ENCODE measurements at places on chromosomes 6 and 20.

- DNase-seq, result no peak
Observed at GRCh38 chr6:108469316-108469715, 91.4 kb upstream of the FOXO3 start.

- no peak for DNase-seq
Observed at GRCh38 chr20:47479506-47479905, 22.2 kb upstream of the NCOA3 start.

- no peak for DNase-seq
Observed at GRCh38 chr6:15905488-15906419, 223.1 kb upstream of the MYLIP start.

DNA sequence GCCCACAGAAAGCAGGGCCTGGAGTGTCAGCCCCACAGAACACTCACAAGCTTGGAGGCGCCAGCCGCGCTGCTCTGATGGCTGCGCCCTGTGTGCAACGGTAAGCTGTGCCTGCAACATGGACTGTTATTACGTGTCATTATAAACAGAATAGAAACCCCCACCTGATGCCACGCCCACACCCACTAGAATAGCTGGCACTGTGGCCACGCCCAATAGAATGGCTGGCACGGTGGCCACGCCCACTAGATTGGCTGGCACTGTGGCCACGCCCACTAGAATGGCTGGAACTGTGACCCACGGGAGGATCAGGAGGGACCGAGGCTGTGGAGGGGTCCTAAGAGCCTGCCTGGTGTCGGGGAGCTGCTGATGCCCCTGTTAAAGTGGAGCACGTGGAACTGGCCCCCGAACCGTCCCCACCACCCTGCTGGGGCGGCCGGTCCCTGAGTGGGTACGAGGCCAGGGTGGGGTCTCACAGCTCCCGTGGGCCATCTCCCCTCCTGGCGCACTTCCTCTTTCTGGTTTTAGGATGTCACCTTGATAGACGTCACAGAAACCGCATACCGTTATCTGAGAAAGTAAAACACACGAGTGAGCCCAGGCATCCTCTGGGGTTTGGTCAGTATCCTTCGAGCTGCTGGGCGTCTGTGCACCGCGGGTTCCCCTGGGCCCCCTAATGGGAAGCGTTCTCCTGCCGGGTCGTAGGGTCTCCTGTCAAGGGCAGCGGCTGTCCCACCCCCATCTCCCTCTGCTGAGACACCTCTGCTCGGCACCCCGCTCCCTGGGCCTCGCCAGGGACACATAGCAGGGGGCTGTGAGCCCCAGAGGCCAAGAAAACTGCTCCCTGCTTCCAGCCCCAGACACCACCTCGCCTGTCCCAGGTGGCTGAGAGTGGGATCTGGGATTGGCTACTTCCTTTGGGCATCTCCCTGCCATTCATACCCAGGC, 25.4 kb downstream of the SLC17A9 start:
- DNase-seq, result peak; percentile 77

DNA sequence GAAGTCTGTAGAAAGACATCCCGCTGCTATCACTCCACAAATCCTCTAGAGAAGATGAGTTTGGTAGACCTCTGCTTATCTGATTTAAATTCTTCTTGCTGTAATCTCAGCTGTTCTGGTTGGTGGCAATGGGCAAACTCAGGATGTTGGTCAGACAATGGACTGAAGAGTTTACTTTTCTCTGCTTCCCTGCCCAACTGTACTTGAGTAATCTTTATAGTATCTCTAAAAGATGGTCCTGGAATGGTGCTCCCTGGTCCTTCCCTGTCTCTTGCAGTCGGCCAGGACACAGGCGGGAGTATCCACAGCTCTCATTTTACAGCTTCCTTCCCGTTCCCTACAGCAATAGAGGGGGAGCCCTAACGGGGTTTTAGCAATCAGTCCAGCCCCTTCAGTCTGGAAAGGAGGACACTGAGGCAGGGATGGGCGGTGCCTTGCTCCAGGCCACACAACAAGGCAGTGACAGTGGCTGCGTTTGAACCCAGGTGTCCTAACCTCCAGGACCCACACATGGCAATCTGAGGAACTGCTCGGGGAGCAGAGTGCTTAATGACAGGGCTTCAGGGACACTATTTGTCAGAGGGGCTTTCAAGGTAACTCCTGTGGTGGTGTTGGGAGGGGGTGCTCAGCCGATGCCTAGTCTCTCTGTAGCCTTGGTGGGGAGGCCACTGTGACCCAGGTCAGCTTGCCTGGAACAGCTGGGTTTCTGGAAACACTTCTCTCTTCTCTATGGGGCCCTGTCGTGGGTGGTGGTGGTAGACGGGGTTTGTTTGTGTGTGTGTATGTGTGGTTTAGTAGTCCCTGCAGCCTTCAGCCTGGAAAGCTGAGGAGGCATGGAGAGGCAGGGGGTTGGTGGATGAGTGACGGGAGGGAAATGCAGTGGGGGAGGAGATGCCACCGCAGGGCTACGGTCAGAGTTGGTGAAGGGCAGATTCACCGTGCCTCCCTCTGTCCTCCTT, 9.5 kb upstream of the VEGFA start:
- DNase-seq, result no peak

DNA sequence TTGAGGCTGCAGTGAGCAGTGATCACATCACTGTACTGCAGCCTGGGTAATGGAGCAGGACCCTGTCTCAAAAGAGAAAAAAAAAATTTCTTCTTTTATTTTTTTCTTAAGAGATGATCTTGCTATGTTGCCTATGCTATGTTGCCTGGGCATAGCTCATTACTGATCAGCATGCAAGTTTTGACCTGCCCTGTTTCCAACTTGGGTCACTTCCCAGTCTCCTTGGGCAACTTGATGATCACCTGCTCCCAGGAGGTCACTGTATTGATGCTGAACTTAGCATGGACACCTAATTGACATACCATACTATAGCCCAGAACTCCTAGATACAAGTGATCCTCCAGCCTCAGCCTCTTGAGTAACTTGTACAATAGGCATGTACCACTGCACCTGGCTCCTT, 30.7 kb upstream of the NANP start:
- no peak for DNase-seq

GRCh38 chr20:53699906-53700305, 106.3 kb upstream of the ZNF217 start:
- DNase-seq, result no peak

DNA sequence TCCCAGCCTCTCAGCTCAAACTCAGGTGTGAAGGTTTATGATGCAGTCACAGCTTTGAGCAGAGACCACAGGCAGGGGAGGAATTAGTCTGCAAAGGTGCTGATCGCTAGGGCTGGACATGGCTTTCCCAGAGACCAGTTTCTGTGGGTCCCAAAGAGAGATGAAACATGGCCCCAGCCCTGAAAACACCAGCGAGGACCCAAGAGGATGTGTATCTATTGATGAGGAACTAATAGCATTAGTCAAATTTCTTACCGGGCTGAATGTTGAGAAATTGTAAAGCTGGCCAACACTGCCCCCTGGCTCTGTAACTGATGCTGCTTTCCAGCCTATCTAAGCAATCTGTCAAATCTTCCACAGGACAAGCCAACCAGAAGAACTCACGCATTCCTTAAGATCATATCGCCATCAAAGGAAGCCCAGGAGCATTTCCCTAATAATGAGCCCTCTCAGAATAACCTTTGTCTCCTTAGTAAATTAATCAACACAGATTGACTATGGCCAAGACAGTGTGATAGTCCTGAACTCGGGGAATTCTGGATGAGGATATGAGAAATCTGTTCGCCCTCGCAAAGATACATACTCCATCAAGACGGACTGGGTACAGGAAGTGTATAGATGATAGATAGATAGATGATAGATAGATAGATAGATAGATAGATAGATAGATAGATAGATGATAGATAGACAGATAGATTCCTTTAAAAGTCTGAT, 7.8 kb upstream of the ACSS1 start:
- peak; percentile 48 for DNase-seq

DNA sequence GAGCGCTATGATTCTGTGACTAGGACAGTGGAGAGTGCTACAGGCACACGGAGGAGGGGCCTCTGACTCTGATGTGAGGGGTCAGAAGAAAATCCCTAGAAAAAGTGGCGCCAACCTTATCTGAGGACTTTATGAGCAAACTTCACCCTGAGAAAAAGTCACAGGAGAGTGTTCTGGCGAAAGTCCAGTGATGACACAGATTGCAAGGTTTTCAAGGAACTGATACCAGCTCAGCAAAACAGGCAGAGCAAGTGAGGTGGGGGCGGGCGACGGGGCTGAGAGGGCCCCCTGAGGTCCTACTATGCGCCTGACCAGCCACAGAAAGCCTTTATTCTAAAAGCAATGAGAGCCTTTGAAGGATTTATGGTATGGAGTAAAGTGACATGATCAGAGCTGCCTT, 73.3 kb downstream of the SLC22A23 start:
- DNase-seq, result no peak

DNA sequence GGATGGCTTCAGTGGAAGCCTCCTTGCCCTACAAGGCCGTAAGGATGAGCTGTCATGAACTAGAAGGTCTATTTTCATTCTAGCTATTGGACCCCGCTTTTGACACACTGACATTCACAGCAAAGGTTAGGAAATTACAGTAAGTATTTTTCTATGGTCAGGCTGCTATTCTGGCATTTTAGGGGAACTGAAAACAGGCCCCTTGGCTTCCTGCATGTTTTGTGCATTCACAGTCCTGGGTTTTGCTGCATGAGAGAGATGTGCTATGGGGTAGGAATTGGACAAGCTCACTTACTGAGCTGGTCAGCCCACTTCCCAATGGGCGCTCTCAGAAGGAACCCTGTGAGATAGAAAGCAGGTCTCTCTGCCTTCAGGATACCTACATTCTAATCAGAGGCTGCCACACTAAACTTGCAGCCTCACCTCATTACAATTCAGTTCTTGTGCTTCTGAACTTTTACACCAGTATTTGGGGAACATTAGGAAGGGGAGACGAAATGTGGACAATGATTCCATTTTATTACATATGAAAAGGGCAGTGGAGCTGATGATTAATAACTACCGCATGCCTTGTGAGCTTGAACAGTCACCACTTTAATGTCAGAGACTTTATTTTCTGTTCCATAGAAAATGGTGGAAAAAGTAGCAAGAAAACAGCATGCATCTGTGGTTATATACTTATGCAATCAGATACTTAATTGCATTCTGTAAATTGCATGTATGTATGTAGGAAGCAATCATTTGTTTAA, 86.6 kb upstream of the TAB2 start:
- no peak for DNase-seq

- peak; percentile 68 for DNase-seq
Observed at GRCh38 chr20:50794846-50795634, at the start of gene BCAS4. Gene BCAS4 (plus strand): TSS chr20:50795061. CDS start chr20:50795084, 23 bp downstream.

- no peak for DNase-seq
Observed at GRCh38 chr6:80468398-80468797, 361.9 kb downstream of the BCKDHB start.

DNA sequence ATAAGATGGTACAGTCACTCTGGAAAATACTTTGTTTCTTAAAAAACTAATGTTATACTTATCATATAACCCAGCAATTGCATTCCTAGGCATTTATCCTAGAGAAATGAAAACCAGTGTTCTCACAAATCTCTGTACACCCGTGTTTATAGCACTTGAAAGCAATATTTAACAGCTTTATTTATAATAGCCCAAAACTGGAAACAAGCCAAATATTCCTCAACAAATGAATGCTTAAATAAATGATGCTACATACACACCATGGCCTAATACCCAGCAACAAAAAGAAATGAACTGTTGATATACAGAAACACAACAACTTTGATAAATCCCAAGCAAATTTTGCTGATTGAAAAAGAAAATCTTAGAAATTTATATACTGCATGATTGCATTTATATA, 51.3 kb downstream of the GFRA4 start:
- DNase-seq, result no peak

DNA sequence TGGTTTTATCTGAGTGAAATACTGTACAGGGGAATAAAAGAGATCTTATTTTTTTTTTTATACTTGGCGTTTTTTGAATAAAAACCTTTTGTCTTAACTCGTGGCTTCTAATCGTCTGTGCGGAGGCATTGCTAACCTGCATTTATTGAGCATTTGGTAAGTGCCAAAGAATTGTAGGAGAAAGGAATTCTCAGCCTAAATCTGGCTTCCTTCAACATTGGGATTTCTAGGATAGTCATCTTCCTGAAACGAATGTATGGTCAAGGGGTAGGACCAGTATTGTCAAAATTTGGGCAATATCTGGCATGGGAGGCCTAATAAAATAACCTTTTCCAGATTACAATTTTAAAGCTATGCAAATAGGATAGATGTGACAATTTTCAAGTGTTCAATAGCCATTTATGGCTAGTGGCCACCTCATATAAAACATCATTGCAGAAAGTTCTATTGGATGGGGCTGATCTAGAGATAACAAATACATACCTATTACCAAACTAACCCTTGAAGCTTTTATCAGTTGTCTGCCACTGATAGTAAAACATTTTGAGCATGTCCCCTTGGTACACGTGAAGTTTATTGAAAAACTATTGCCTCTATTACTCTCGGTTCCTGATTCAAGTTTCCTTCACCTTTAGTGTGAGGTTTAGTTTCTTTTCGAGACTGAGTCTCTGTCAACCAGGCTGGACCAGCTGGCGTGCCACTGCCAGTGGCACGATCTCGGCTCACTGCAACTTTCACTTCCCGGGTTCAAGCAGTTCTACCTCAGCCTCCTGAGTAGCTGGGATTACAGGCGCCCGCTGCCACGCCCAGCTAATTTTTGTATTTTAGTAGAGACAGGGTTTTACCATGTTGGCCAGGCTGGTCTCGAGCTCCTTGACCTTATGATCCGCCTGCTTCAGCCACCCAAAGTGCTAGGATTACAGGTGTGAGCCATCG, 5.6 kb downstream of the PIM1 start:
- no peak for DNase-seq

DNA sequence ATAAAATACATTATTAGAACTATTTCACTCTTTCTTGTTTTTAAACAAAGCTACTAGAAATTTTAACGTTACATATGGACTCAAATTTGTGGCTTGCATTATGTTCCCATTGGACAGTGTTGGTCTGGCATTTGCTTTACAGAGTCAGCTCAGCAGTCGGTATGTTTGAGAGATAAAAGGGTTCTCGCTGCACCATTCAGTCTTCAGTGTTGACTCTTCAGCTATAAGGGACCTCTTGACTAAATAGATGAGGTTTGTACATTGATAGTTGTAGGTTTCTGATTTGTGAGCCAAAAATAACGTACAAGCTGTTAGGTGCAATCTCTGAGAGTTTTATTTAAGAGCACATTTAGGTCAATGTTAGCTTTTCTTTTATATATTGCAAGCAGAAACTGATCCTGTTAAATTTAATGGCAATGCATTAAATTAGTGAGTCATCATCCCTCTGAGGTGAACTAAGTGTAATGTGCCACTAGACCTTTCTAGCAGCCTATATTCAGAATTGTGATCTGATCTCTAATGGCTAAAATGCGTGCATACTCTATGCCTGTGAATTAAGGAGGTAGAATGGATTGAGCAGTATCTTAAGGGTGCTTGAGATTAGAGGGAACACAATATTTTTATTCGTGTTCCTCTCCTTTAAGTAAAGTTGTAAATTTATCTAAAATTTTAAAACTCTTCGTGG, 485.6 kb upstream of the SYNCRIP start:
- DNase-seq, result no peak

- no peak for DNase-seq
Observed at GRCh38 chr6:148790817-148791216, 44.0 kb downstream of the UST start.
